ENCODE measurements at places on chromosomes 2 and 18.

DNA sequence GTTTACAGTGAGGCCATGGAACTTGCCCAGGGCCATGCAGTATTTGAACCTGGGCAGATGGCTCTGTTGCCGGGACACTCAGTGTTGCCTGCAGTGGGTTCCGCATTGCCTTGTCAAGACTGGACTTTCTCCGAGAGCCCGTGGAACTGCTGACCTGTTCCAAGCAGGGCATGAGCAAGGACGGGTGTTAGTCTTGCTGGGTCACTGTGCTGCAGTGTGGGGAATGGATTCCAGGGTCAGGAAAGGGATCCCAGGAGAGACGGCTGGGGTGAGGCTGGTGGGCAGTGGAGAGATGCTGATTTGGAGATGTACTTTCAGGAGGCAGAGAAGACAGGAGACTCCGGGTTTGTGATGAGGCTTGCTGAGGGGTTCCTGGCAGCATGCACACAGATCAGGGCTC, 348.7 kb upstream of the HS6ST1 start:
- DNase-seq, result no peak

GRCh38 chr2:156915332-156915731, 342.2 kb upstream of the GALNT5 start:
- DNase-seq, result no peak

GRCh38 chr18:37844209-37844970, 278.8 kb upstream of the CELF4 start:
- DNase-seq, result no peak

- DNase-seq, result no peak
Measured at GRCh38 chr2:178286636-178287035, 92.3 kb downstream of the OSBPL6 start.

GRCh38 chr2:188853307-188853706, 120.9 kb upstream of the COL3A1 start:
- DNase-seq, result no peak

DNA sequence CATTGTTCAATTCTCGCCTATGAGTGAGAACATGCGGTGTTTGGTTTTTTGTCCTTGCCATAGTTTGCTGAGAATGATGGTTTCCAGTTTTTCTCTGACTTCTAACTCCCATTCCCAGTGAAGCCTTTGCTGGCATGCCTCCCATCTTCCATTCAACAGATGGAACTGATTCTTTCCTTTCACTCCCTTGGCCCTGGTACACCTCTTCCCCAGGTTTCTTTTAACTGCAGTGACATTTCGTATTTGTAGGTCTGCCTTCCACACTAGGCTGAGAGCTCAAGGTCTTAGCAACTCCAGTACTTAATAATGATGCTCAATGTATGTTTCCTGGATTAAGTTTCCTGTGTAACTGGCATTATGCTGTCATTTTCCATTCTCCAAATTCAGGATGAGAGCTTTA, 48.5 kb downstream of the GAREM1 start:
- DNase-seq, result no peak

Measured in LoVo (cell line).